B cell (primary cell): ENCODE measurements at places on chromosomes 12 and 14. TPM values are rescaled to one million over a fixed set of nuclear protein-coding genes. Genes with fewer than 3 reads are reported as not detected.

DNA sequence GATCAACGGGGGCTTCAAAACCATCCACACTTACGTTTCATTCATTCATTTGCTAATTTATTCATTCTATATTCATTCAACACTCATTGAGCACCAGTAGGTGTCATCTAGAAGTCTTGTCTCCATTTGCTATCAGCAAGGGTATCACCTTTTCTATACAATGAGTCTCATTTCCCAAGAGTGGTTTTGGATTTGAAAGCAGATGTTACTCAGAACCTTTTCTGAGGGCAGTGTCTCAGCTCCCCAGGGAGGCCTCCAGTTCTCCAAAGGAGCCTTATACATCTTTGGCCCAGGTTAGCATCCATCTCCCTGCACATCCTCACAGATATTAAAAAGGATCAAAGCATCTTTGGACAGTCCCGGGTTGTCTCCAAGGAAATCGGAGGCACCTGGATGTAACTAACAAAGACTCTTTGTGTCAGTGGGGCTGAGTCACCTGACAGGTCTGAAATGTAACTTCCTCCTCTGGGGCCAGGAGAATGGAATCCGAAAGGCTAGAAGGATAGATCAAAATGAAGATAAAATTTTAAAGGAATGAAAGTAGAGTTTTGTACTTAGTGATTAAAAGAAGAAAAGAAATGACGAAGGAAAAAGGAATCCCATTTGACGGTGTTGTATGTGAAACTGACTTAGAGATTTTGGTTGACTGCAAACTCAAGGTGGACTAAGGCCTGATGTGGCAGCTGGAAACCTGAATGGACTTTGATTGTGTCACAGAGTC is 103.0 kb downstream of the VCPKMT start:
- no peak for DNase-seq

DNA sequence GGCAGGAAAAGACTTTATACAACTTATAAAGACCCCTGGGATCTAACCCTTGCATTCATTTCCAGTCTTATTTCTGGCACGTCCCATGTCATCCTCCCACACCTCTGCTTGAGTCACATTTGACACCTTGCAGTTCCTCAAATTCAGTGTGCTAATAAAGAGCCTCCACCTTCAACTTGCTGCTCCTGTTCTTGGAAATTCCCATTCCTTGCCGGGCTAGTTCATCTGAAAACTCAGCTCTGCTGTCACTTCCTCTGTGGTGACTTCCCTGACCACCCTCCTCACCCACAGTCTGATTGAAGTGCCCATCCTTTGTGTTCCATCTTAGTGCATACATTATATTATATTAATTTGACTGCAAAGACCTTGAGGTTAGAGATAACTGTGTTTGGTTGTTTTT is 37.4 kb upstream of the PSMA6 start:
- no peak for DNase-seq

DNA sequence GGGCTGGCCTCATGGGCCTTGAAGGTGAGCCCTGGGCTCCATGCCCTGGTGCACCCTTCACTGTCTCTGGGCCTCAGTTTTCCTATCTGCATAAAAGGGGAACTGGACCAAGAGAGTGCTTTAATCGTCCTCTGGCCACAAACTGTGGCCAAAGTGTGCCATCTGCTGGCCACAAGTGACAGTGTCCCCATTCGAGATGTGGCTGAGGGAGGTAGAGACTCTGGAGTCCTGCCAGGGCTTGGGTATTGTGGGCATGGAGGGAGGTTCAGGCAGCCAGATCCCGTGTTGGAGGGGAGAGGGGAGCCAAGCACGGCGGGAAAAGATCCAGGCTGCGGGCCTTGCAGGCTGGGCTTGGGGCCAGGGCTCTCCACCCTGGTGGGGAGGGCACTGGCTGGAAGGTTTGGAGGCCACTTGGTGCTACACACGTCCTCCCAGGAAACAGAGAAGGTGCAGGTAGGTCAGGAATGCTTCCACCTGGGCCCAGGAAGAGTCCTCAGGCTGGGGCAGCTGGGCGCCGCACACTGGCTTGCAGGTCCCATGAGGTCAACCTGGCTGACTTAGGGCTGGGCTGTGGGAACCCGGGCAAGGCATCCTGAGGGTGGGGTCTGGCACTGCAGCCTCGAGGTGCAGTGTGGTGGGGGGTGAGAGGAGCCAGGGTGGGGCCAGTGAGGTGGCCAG is 7.3 kb upstream of the KIF26A start:
- no peak for DNase-seq

DNA sequence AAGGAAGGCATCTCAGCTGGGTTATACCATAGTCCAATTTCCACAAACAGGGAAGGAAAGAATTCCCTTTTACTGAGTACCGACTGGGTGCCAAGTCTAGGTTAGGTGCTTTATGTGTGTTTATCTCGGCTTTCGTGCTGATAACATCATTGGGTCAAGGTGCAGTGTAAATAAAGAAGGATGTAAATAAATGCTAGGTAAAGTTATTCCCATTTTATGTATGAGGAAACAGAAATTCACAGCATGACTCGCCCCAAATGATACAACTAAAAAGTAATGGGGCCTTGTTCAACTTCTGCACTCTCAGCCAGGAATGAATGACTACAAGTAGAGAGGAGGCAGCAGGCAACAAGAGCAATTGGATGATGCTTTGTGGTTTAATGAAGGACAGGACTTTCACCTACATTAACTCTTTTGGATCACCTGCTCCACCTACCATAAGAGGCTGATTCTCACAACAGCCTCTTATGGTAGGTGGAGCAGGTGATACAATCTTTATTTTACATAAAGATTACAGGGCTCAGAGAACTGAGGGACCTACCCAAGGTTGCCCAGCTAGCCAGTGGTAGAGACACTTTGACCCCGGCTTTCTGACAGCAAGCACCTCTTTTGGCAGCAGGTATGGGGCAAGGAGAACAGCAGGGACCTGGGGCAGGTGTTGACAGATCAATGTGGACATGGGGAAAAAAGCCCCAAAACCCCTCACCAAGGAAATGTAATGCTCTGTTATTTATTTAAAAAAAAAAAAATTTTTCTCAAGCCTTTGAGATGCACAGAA is 213.4 kb upstream of the NUDT4 start:
- DNase-seq = no peak

- DNase-seq = no peak
Measured at GRCh38 chr12:24752763-24753462, 196.0 kb downstream of the BCAT1 start.

DNA sequence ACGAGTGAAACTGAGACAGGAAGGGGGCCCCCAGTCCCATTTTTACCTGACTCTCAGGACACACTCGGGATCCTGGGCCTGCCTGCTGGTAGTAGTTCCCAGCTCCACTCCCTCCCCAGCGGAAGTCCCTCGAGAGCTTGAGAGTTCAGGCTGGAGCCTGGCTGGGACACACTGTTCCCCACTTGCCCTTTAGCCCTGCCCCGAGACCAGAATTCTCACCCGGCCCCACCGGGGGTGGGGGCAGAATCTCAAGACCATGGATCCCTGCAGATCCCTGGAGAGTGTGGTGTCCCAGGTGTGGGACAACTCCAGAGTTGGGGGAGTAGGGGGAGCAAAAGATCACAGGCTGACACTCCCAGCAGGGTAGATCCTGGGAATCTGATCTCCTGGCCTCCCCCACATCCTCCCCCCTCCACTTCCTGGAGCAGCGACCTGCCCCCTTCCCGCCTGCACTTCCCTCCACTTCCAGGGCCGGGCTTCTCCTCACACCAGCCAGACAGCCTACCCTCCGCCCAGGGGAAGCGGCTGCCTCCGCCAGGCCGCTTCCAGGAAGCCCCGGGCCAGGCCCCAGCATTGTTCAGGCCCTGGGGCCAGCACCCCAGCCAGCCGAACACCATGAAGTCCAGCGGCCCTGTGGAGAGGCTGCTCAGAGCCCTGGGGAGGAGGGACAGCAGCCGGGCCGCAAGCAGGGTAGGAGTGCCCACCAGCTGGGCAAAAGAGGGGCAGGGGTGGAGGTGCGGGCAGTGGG is at the start of gene TNS2:
Gene TNS2 (plus strand): TSS at position 495 of the 748 bp plus-strand sequence. CDS start 121 bp downstream, at position 616.
- DNase-seq = no peak

DNA sequence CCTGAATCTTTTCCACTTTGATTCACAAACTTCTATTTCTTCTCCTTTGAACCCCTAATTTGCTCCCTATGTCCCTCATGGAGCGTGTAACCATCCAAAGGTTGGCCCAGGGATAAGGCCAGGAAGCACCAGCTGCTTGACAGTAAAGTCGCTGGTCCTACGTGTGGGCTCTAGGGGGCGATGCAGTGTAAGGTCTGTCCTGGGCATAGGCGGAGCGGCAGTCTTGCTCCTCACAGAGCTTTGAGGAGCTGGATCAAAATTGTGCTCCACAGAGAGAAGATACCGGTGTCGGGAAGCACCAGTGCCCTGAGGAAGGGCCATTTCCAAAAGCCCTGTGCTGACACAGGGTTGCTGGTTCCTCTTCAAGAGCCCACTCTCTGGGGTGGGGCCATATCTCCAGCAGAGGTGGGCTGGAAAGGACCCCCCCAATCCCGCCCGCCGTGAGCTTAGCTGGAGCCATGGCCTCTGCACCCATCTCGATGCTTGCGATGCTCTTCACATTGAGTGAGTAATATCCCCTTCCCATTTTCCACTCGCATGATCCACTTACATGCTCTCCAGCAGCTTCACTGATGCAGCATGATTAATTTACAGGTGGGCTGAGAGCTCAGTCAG is 49.9 kb upstream of the OR4E1 start:
- DNase-seq = no peak

DNA sequence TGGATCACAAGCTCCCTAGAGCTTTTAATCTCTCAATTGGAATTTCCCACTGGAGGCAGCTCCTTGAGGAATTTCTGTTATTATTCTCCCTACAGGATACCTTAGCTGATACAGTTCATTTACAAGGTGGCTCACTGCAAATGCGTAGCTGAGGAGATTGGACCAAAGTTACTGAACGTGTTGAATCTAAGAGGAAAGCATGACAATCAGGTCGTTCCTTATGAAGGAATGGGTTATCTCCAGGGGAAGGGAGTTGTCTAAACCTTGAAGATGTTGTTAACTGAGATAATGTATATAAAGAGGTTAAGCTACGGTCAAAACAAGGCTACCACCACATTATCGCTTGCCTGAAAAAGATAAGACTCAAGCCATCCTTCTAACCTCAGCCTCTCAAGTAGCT is 105.8 kb upstream of the TBX3 start:
- no peak for DNase-seq

DNA sequence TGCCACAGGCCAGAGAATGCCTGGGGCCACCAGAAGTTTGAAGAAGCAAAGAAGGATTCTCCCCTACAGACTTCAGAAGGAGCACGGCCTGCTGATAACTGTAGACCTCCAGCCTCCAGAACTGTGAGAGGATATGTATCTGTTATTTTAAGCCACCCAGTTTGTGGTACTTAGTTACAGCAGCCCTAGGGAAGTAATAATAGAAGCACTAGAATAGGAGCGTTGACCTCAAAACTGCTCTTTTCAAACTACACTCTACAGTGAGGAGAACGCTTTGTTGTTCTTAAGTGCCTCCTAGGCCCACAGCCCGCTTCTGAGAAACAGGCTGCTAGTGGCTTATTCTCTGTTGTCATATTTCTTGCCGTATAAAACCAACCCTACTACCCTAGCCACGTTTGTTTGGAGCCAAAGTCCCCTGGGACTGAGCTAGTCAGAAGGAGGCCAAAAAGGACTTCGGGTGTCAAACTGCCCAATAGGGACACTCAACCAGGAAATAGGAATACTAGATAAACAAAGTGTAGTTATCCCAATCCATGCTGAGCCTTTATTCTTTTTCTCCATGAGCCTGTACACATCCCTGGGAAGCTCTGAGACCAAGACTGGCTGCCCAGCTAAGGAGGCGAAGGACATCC is 38.5 kb upstream of the FRS2 start:
- DNase-seq = no peak

- DNase-seq = no peak
Measured at GRCh38 chr14:92471919-92472318, 41.7 kb upstream of the RIN3 start.

GRCh38 chr14:100302616-100303015 is 3.6 kb downstream of the SLC25A29 start:
- no peak for DNase-seq

DNA sequence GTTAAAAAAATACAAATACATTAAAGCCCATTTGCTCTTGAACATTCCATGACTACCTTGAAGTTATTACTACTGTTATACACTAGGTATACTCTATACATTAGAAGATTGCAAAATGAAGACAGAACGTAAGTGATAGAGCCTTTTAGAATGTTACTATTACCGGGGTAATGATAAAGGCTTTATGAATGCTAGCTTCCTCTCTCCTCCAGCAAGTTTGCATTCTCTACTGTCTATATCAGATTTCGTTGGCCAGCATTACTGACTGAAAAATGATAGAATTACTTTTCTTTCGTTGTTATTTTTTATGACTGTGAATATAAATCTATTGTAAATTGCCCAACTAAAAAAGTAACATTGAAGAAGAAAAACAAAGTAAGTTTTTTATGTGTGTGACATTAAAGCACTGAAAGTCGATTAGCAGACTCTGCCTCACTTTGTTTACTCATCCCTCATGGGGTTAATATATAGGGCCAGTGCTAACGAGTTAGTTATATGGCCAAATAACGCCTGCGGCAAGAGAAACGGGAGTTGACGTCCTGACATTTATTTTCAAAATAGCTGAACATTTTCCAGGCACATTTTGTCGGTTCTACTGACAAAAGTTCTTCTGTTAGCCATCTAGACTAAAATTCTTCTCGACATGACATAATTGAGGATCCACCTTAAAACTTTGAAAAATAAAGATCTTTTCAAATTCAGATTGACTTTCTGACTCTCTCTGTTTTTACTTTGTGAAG is 163.8 kb upstream of the KITLG start:
- DNase-seq = no peak

- DNase-seq = no peak
Measured at GRCh38 chr12:68794653-68795251, 13.2 kb upstream of the MDM2 start.

GRCh38 chr12:111088409-111088808 is 168.0 kb upstream of the MYL2 start:
- DNase-seq = no peak

GRCh38 chr12:107522692-107523477 is 162.7 kb upstream of the PWP1 start:
- no peak for DNase-seq

GRCh38 chr14:51789596-51789995 is 70.8 kb upstream of the GNG2 start:
- DNase-seq = no peak

Gene ADCY4
- 5.8 and 7.8 TPM in 2 replicates for total RNA-seq

Gene GPD1
- total RNA-seq = 0.54 and 1.1 TPM in 2 replicates

Gene PSEN1
- total RNA-seq = 71.6 and 75.9 TPM in 2 replicates

Gene DCP1B
- 18.0 and 18.1 TPM in 2 replicates for total RNA-seq

Gene VAMP1
- total RNA-seq = 98.9 and 108 TPM in 2 replicates

Gene GPX2
- total RNA-seq = not detected in 2 replicates

Gene NANOG
- not detected in 2 replicates for total RNA-seq

Gene PZP
- total RNA-seq = not detected in 2 replicates

Gene A2M
- total RNA-seq = not detected in 2 replicates

Gene TEX52
- total RNA-seq = not detected in 2 replicates
